ENCODE measurements at places on chromosomes 3 and 15.
A peak's percentile ranks its signal among the peaks of the same experiment; 100 is the strongest.

DNA sequence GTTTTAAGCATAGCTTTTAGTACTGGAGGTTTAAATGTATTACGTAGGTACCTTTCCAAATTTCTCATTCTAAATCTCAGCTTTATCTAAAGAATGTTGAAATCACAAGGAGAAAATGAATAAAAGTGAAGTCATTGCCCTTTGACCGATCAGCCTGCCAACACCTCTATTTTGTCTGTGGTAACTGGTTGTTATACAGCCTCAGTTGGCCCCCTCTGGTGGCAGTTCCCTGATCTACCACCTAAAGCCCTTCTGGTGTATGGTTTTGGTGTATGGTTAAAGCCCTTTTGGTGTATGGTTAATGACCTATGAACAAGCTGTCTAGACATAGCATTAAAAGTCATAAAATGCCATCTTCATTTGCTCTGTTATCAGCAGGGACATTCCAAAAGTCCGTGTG lies 378.2 kb upstream of the AZI2 start:
- DNase-seq: no peak

DNA sequence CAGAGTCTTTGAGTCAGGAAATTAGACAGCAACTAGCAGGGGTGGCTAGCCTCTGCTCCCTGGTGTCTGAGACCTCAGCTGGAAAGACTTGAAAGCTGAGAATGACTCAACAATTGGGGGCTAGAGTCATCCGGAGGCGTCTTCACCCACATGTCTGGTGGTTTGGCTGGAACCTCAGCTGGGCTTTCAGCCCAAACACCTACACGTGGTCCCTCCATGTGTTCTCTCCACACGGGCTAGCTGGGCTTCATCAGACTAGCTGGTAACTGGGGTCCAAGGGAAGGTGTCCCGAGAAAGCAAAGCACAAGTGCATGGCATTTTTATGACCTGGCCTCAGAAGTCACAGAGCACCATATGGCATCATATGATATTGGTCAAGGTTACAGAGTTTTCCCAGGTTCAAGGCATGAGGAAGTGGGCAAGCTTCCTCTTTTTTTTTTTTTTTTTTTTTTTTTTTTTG lies 19.9 kb upstream of the ABHD2 start:
- peak; percentile 40 for DNase-seq

GRCh38 chr3:109070211-109070610 lies 47.7 kb downstream of the MORC1 start:
- no peak for DNase-seq

GRCh38 chr3:144104186-144104585 lies 132.6 kb downstream of the DIPK2A start:
- DNase-seq: no peak

Data from activated CD4-positive, CD25-positive, alpha-beta regulatory T cell treated with anti-CD3 and anti-CD28 coated beads, Interleukin-2, amount 50 U/mL, for 72 hours (primary cell).